ENCODE measurements at places on chromosomes 12 and 14.
A peak's percentile ranks its signal among the peaks of the same experiment; 100 is the strongest.

DNA sequence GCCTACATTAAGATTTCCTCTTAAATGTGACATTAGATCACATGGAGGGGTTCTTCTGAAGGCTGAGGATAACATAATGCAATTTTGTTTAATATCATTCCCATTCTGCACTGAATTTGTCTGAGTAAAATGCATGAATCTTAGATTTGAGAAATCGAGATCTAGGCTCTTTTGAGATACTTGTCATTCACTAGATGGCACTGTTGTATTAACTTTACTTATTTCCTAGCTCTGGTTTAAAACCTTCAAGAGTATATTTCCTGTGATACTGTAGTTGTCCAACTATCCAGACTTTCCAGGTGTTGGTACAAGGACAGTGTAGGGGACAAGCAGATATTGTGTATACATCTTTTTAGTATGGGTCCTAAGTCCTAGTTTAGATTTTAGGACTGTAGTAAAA is 91.7 kb upstream of the SEL1L start:
- H3K4me1 ChIP-seq, result no peaks in the 10 kb centered on the region
- no peak for DNase-seq
- H3K4me3 ChIP-seq, result no peak overlapping the region
- H3K36me3 ChIP-seq, result no peaks in the 10 kb centered on the region

DNA sequence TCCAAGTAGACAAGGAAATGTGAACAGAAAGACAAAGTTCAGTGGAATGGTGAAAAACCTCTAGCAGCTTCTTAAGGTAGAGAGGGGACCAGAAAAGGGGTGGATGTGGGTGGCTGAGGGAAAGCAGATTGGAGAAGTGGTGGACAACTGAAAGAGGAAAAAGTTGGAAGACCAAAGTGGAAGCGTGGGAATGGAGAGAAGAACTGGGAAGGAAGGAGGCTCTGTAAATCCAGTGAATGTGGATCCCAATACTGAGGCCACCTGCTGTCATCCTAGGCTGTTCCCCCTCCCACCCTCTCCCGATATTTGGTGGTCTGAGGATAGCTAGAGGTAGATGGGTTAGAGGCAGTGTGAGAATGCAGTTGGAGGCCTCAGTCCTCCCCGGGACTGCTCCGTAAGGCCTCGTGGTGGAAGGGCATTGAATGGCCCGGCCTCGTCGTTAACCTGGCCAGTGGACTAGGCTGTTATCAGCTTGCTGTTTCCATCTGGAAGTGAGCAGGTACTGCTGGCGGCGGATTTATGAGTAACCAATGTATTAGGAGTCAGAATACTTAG is 822 bp upstream of the POU6F1 start:
- DNase-seq, result no peak
- peak overlapping the region; percentile 90 for H3K27ac ChIP-seq
- H3K27me3 ChIP-seq, result no peaks in the 10 kb centered on the region
- peak overlapping the region; percentile 97 for H3K4me3 ChIP-seq
- H3K36me3 ChIP-seq, result no peaks in the 10 kb centered on the region

DNA sequence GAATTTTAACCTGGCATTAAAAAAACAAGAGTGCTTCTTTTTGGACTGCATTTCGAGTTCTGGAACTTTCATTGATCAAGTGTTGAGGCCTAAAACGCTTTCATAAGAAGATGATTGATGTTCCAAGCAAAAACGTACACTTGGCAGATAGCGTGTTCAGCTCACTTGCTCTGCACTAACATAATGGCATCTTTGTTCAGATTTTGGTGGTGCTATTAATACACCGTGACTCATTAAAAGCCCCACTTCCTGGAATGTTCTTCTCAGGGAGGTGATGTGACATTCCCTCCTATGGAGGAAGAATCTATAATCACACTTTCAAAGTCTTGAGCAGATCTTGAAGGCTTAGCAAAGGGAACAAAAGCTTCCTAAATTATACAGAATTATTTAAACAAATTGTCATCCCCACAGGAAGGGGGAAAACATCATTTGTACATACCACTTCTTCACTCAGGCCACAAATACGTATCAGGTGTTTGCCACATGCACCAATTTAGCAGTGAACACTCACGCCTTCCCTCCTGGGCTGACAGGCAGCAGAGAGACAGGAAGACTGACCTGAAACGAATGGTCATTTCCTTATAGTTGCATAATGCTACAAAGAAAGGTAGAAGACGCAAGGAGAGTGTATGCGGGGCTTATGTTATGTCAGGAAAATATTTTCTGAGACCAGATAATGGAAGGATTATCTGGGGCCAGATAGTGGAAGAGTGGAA is 15.4 kb downstream of the HSP90AA1 start:
- H3K36me3 ChIP-seq, result peaks cover 4% of the 10 kb centered on the region
- no peak for DNase-seq
- H3K27ac ChIP-seq, result peak overlapping the region; percentile 19
- no peaks in the 10 kb centered on the region for H3K4me1 ChIP-seq

GRCh38 chr12:7241404-7242005 is 52.0 kb downstream of the PEX5 start:
- no peak for DNase-seq
- H3K27me3 ChIP-seq, result peaks cover 30% of the 10 kb centered on the region
- no peaks in the 10 kb centered on the region for H3K4me1 ChIP-seq
- no peak overlapping the region for H3K4me3 ChIP-seq
- no peak overlapping the region for H3K27ac ChIP-seq

- peak overlapping the region; percentile 46 for H3K4me3 ChIP-seq
- no peak overlapping the region for H3K27ac ChIP-seq
- no peaks in the 10 kb centered on the region for H3K27me3 ChIP-seq
- peaks cover 29% of the 10 kb centered on the region for H3K4me1 ChIP-seq
- DNase-seq, result no peak
Measured at GRCh38 chr12:51188359-51189051, 15.6 kb upstream of the TFCP2 start.

DNA sequence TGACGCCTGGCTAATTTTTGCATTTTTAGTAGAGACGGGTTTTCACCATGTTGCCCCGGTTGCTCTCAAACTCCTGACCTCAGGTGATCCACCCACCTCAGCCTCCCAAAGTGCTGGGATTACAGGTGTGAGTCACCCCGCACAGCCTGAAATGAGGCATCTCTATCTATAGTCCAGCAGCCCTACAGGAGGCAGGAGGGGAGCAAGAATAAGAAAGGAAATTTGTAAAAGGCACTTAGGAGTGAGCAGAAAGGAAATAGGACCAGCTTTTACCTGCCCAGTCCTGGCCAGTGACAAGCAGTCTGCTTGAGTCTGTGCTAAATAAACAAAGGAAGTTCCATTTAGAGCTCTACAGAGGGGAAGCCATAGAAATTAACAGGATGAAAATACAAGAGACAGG is 15.0 kb upstream of the PSMA6 start:
- H3K27ac ChIP-seq, result no peak overlapping the region
- no peaks in the 10 kb centered on the region for H3K4me1 ChIP-seq
- no peak overlapping the region for H3K4me3 ChIP-seq
- no peak for DNase-seq
- H3K36me3 ChIP-seq, result peaks cover 24% of the 10 kb centered on the region

DNA sequence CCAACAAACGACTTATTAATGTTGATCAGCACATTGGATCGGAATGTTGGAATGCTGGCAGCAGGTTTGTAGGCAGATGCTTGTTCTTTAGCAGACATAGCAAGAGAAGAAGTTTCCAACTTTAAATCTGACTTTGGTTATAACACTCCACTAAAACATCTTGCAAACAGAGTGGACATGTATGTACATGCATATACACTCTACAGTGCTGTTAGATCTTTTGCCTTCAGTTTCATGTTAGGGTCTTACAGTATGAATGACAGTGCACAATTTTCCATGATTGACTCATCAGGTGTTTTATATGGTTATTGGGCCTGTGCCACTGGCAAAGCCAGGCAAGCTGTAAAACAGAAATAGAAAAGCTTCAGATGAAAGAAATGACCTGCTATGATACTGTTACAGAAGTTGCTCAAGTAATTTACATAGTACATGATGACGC is 14.3 kb upstream of the DHRS7 start:
- H3K27ac ChIP-seq, result no peak overlapping the region
- peaks cover 8% of the 10 kb centered on the region for H3K36me3 ChIP-seq
- peaks cover 16% of the 10 kb centered on the region for H3K4me1 ChIP-seq
- no peak for DNase-seq
- peaks cover 7% of the 10 kb centered on the region for H3K27me3 ChIP-seq

DNA sequence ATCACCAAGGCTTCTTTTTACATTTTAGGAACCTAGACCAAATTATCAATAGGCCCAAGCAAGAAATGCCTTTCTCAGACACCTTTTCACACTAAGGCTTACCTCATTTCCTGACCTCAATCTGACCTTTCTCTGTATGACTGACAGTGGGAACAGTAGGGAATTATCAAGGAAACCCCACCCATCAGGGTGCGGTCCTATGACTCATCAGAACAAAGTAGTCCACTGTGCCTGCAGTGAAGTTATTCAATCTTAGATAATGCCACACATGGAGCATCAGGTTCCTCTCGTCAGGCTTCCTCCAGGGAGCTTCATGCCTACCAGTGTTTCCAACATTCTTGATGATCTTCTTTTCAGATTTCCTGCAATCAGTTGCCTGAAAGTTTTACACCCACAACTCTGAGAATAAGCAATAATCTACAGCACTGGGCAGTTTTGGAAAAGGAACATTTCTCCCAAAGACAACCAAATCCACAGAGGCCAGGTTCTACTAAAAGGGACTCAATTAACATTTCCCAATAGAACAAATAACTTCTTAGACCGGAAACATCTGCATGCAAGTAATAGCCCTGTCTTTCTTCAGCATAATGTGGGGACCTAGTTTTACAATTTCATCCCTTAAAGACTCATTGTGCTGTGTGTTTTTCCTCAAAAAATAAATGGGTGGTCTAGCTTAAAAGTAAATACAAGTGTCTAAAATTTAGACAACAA is 35.9 kb upstream of the TMTC2 start:
- H3K4me1 ChIP-seq, result no peaks in the 10 kb centered on the region
- DNase-seq, result no peak

- DNase-seq, result no peak
- no peak overlapping the region for H3K4me3 ChIP-seq
- H3K27me3 ChIP-seq, result no peaks in the 10 kb centered on the region
- peaks cover 7% of the 10 kb centered on the region for H3K36me3 ChIP-seq
- H3K4me1 ChIP-seq, result no peaks in the 10 kb centered on the region
- no peak overlapping the region for H3K27ac ChIP-seq
Measured at GRCh38 chr14:59060841-59061240, 127.6 kb upstream of the DAAM1 start.

DNA sequence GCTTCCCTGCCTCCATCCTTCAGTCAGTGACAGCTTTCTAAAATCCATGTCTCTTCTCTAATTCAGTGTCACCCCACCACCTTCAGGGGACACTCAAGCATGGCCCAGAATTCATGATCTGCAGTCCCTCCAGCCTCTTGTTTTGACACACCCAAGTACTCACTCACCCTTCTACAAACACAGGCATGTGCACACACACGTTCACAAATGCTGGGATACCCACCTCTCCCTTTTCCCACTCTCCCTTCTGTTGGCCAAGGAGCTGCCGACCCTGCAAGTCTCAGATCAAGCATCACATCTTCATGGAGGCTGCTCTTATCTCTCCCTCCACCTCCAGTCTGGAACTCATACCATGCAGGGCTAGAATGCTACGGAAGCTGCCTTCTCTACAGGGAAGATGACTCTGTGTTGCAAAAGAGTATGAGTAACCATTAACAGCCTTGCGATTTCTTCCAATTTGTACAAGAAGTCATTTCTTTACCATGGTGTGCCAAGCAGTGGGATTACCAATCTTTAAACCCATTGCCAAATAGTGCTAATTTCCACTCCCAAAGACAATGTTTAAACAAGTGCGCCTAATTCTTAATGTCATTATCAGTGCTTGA is 196.1 kb downstream of the BCL11B start:
- DNase-seq, result no peak
- no peaks in the 10 kb centered on the region for H3K4me1 ChIP-seq
- H3K4me3 ChIP-seq, result no peak overlapping the region

- H3K27me3 ChIP-seq, result no peaks in the 10 kb centered on the region
- peaks cover 27% of the 10 kb centered on the region for H3K36me3 ChIP-seq
- H3K27ac ChIP-seq, result no peak overlapping the region
- no peak overlapping the region for H3K4me3 ChIP-seq
- peaks cover 16% of the 10 kb centered on the region for H3K4me1 ChIP-seq
- DNase-seq, result no peak
Measured at GRCh38 chr12:288687-289086, 26.1 kb upstream of the SLC6A13 start.

- peaks cover 8% of the 10 kb centered on the region for H3K4me1 ChIP-seq
- no peaks in the 10 kb centered on the region for H3K27me3 ChIP-seq
- H3K27ac ChIP-seq, result no peak overlapping the region
- no peak for DNase-seq
- no peaks in the 10 kb centered on the region for H3K36me3 ChIP-seq
Measured at GRCh38 chr12:27607591-27607990, 83.6 kb downstream of the PPFIBP1 start.

DNA sequence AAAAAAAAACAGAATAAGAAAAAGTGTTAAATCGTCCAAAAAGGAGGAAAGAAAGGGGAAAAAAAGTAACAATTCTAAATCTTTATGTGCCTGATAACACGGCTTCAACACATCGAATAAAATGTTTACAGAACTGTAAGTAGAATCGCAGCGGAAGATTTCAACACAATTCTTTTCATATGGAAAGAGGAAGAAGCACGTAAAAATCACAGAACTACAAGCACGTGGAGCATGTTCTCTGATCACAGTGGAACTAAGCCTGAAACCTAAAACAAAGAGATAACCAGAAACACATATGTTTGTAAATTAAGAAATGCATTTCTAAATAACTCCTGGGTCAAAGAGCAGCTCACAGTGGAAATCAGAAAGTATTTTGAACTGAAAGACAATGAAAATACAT is 8.7 kb downstream of the CLEC7A start:
- H3K36me3 ChIP-seq, result peaks cover 5% of the 10 kb centered on the region
- H3K4me3 ChIP-seq, result no peak overlapping the region
- H3K27ac ChIP-seq, result no peak overlapping the region

GRCh38 chr12:70686299-70686698 is 49.1 kb upstream of the PTPRB start:
- no peak overlapping the region for H3K27ac ChIP-seq
- no peaks in the 10 kb centered on the region for H3K4me1 ChIP-seq
- no peak overlapping the region for H3K4me3 ChIP-seq
- H3K36me3 ChIP-seq, result no peaks in the 10 kb centered on the region
- DNase-seq, result no peak

- H3K27me3 ChIP-seq, result peaks cover 10% of the 10 kb centered on the region
- no peaks in the 10 kb centered on the region for H3K36me3 ChIP-seq
- H3K27ac ChIP-seq, result no peak overlapping the region
- H3K4me1 ChIP-seq, result peaks cover under 1% of the 10 kb centered on the region
- H3K4me3 ChIP-seq, result no peak overlapping the region
Measured at GRCh38 chr14:104144911-104145825, 6.8 kb downstream of the KIF26A start.

DNA sequence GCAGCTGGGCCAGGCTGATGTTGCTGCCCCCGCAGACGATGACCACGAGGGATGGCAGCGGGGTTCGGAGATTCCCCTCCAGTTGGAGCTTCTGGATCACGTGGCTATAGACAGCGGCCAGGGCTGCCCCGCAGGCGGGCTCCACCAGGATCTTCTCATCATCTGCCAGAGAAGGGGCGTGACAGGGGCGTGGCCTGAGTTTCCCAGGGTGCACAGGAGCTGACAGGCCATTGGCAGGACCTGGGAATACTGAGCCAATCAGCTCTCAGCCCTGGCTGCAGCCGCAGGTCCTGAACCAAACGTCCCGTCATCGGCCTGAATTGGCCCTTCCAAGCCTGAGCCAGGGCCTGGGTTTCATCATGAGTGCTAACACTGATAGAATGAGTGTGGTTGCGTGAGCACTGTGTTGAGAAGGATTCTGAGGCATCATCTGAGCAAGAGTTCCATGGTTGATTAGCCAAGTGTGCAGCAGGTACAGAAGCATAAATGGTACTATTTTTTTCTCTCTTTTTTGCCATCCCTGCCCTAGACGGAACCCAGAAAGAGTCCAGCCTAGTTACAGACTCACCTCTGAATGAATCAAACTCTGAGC is 10.6 kb downstream of the SDS start:
- H3K27me3 ChIP-seq, result peaks cover 9% of the 10 kb centered on the region
- no peaks in the 10 kb centered on the region for H3K4me1 ChIP-seq
- H3K4me3 ChIP-seq, result no peak overlapping the region
- DNase-seq, result no peak

Measured in naive B cell (primary cell).